Activated CD4-positive, alpha-beta T cell treated with anti-CD3 and anti-CD28 coated beads for 1 hour (primary cell): ENCODE measurements at places on chromosomes 5 and 9.

GRCh38 chr9:20280330-20280729 is 342.0 kb downstream of the MLLT3 start:
- no peak for DNase-seq

- DNase-seq = no peak
These were observed 688.8 kb downstream of the SEMA5A start for GRCh38 chr5:8857051-8857450.

GRCh38 chr9:134757216-134757975 is 115.8 kb downstream of the COL5A1 start:
- no peak for DNase-seq

DNA sequence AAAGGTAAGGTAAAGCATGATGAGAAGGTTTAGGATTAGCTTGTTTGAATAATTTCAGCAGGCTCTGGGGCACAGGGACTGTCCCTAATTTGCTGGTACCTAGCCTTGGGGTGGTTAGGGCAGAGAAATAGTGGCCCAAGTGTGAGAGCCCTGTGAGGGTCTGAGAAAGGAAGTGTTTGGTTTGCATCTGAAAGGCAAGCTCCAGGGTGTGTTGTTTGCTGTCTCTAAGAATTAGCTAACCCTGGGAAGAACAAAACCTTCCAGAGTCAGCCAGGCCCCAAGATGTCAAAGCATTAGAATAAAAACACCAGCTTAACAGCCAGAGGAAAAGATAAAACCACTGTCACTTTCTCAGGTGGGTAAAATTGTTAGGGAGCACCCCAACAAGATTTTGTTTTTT is 31.0 kb downstream of the TMEM252 start:
- DNase-seq = no peak

DNA sequence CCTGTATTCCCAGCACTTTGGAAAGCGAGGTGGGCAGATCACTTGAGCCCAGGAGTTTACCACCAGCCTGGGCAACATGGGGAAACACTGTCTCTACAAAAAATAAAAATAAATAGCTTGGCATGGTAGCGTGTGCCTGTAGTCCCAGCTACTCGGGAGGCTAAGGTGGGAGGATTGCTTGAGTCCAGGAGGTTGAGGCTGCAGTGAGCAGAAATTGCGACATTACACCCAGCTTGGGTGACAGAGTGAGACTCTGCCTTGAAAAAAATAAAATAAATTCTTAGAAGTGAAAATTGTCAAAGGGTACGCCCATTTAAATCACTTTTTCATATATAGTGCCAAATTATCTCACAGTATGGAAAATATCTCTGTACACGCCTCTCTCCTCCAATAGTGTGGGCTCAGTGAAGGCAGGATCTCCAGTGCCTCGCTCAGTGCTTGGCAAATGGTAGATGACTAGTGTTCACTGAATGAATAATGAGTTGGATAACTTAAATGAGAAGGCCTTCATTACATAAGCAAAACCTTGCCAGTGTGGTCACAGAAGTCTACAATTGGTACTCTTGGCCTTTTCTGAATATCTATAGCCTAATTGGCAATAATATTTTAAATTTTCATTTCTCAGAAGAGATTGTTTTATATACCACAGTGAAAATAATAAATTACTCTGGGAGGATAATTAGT is 9.4 kb upstream of the CCL28 start:
- DNase-seq = no peak

DNA sequence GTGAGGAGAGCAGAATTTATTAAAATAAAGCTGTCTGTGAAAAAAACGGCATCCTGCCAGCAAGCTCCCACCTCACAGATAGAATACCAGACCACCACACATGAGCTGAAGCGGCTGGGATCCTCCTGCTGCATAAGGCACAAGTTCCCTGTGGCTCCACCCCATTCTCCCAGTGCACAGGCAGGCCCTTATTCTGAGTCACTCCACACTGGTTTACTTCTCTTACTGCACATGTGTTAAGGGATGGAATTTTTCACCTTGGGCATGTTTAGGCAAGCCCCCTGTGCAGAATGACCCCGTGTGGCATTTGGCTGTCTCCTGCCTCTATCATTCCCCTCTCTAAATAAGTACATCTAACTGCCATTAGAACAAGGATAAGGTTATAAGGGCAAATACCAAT is 115.0 kb upstream of the ELAVL2 start:
- no peak for DNase-seq

- DNase-seq = no peak
These were observed 78.7 kb upstream of the IRX4 start for GRCh38 chr5:1961304-1961946.

DNA sequence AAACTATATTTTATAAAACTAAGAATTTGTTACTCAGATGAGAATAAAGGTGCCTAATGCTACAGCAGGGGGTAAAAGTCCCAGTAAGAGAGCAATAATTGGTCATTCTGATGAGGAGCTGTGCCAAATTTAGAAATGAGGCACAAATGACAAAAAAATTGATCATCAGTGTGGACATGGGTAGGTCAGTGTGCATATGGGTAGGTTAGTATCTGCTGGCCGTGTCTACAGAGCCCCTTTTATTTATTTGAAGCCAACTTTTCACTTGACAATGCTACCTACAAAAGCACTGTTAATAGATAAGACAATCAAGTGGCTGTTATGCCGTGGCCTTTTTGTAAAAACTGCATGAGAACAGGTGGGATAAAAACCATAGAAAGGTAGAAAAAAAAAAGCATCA is 454.6 kb downstream of the RAB3C start:
- no peak for DNase-seq
